Pancreas (tissue), 10 donors: ENCODE measurements at places on chromosomes 5 and 9. TPM values are rescaled to one million over a fixed set of nuclear protein-coding genes. Genes with fewer than 3 reads are reported as not detected.

PCDHGB5 gene
- total RNA-seq: 7.9 TPM

WNT8A gene
- total RNA-seq: not detected

ADAMTS2 gene
- total RNA-seq: 2.9 TPM

TAF11L10 gene
- not detected for total RNA-seq

PLK2 gene
- 19.3 TPM for total RNA-seq

PCDHB3 gene
- total RNA-seq: 0.51 TPM

CACFD1 gene
- 20.4 TPM for total RNA-seq

- no peak for DNase-seq
These were observed 14.9 kb upstream of the TMEM267 start for GRCh38 chr5:43498581-43498980.

DNA sequence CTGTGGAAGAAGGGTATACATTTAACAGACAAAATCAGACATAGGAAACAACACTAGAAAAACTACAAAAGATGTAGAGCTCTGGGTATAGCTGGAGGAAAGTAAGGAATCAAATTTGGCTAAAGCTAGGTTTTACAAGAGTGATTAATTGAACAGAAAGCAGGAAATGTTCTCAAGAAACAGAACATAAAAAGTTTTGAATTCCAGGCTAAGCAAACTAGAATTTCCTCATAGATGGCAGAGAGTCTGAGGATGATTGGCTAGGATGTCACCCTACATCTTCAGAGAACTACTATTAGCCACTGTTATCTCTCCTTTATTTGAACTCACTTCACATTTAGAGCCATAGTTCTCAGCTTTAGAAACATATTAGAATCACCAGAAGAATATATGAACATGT lies 502.1 kb upstream of the PAPPA start:
- DNase-seq: no peak

DNA sequence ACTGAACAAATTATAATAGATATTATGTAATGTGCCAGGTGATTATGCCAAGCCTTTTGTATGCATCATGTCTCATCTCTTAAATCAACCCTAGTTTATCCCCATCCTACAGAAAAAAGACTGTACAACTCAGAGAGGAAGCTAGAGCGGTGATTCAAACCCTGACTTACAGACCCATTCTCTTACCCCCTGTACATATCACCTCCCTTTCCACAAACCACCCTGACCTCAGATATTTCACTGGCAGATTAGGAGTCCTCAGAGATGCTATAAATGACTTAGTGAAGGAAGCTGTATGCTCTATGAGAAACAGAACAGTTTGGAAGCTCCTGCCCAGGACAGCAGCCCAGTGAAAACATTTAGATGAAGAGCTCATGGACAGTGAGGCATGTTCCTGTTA lies 79.1 kb upstream of the RARS1 start:
- no peak for DNase-seq

DNA sequence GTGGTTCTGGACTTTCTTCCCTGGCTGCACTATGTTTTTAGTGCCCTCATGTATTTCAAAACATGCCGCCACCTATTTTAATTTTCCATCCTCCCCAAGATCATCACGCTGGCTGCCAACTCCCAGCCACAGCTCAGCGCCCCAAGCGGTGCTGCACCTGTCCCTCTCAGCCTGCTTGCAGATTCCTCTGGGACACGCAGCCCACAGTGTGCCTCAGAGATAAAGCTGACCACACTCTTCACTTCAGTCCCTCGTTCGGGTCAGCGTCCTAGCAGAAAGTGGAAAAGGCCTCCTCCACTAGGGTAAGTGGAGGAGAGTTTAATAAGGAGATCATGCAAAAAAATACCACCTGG lies 56.2 kb upstream of the CKS2 start:
- DNase-seq: no peak

DNA sequence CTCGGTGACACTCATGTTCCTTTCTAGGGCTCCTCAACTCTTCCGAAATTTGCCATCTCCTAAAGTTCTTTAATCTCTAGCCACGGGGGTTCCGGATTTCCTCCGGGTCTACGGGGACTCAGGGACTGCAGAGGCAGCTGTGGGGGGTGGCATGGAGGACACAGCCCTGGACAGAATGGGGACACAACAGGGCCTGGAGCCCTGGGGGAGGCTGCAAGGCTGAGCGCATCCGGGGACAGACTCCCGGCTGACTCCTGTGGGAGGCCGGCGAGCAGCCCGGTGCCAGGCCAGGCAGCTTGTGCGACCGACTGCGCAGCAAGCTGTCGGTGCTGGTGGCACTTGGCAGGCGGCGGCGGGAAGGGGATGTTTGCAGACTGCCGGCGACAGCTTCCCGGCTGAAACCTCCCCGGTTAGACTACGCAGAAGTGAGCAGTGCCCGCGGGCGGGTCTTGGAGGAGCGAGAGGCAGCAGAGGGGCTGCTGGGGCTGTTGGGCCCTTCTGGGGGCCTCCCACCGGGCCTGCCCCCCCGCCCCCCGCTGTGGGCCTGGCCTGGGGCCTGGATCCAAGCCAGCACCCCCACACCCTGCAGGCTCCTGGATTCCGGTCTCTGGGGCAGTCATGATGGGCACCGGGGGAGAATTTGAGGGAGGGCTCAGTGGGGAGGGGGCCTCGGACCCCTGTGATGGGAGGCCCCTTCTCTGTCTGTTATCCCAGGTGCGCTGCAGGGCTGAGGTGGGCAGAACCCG lies 28.7 kb upstream of the UBAC1 start:
- DNase-seq: peak; percentile 36

- DNase-seq: no peak
These were observed 9.5 kb downstream of the EXOSC3 start for GRCh38 chr9:37775216-37775919.

- no peak for DNase-seq
These were observed 585.1 kb downstream of the TLE4 start for GRCh38 chr9:80156756-80157472.

DNA sequence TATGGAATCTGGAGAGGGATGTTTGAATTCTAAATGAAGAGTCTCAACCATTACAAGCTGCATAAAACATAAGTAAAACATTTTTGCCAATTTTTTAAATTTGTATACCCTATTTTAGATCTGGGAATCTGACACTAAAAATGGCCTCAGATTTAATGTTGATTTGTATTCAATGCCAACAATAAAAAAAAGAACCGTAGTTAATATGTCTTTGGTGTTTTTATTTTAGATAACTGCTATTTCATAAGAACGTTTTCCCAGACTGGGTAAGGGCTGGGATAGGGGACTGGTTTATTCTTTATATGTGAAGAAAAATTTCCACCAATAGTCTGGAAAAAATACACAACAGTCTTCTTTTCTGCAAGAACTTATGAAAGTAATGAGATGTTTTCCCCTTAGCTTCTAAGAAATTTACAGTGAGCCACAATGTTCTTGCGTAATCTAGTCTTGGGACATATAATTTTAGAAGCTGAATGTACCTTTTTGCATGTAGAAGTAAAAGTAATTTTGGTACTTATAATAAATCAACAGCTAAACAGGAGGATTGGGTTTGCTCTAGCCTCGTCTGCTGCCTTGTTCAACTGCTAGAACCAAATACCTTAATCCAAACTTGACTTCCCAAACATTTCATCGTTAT lies 244.6 kb upstream of the EFNA5 start:
- DNase-seq: no peak

DNA sequence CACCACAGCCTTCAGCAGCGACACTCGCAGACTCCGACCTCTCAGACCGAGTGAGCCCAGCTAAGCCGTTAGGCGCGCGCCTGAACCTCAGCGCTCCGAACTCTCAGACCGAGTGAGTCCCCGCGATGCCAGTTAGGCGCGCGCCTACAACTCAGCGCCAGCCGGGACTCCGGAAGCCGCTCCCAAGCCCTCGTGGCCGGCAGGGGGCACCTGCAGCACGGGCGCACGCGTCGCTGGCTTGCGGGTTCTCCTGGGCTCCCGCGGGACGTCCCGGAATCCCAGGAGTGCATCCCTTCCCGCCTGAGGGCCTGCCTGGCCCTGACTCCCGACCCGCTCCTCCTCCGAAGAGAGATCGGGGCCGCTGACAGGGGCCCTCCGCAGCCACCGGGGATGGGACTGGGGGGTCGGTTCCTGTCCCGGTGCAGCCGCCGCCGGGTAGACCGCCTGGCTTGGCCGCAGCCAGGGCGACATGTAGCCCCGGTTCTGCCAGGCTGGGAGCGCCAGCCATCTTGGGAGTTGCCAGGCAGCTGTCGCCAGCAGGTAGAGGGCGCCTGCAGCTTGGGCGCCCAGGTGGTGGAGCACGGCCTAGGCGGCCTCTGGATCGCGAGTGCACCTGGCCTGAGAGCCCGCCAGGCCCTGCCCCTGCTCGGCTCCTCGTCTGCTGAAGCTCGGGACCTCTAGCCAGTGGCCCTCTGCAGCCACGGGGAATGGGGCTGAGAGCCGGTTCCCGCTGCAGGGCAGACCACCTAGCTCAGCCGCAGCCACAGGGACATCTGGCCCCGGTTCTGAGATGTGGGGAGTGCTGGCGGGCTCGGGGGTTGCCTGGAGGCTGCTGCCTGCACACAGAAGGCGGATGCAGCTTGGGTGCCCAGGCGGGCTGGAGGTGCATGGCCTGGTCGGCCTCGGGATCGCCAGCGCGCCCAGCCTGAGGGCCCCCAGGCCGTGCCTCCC lies at the start of gene ANKRD18A:
Gene ANKRD18A (minus strand): TSS at position 114 of the 951 bp plus-strand sequence. CDS start 311 bp downstream, outside the sequence.
- peak; percentile 89 for DNase-seq

- DNase-seq: no peak
These were observed 22.8 kb downstream of the PCDH1 start for GRCh38 chr5:141855265-141856036.

GRCh38 chr9:128677794-128678193 lies 11.2 kb upstream of the SET start:
- DNase-seq: peak; percentile 4

- no peak for DNase-seq
These were observed 83.4 kb upstream of the PCA3 start for GRCh38 chr9:76680716-76681425.

GRCh38 chr9:131589124-131589711 lies 43.9 kb downstream of the PRRT1B start:
- DNase-seq: no peak

DNA sequence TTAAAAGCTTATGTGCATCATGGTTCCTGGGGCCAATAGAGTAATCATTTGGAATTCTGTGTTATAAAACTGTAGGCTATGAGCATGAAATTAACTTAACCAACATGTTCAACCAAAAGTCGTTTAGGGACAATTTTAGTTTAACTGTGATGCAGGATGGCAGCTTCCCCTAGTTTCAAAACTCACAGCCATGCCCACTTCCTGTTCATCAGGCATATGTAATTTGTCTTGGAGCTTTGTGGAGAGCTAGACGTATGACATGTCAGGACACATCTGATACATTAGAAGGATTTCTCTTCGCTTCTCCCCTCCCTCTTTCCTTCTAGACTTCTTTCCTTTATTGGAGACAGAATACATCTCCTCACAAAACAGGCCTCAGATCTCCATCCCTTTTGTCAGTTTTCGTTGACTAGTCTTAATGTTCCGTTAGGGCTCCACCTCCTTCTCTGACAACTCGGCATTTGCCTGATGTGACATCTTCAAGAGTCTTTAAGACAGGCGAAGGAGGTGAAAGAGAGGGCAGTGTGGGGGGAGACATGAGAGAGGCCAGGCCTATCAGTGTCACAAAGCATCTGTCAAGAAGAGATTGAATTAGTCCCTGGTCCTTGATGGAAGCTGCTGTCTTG lies 176.0 kb downstream of the MSX2 start:
- DNase-seq: no peak

DNA sequence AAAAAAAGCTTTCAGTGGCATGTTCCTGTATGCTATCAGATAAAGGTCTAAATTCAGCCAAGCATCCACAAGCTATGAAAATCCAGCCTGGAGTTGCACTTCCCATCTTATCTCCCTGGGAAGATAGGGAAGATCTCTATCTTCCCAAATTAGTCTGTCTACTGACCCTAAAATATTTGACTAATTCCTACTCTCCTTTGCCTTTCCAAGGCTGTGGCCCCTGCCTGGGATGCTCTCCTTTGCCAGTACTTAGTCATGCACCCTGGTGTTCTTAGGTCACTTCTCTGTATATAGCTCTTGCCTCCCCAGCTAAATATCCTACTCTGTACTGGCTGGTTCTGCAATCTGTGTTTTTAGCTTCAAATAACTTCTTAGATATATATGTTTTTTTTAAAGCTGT lies 44.0 kb upstream of the PLPP1 start:
- no peak for DNase-seq

DNA sequence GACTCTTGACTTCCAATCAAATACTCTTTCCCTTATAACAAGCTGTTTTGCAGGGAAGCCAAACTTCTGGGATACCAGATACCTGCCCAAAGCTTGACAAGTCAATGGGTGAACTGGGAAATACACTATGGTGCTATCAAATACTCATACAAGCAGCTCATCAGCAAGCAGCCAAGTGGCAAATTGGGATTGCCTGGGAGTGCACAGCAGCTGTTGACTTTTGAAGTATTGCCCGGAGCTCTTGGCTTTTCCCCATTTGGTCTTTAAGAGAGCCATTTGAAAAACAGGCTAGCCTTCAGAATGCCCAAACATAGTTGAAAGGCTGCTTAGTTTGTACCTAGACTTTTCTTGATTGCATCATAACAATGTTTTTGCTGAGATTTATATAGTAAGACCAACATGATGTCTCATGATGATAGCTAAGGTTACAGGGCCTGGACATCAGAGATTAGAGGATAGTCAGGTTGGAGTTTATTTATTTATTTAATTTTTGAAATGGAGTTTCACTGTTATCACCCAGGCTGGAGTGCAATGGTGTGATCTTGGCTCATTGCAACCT lies 210.1 kb upstream of the ZNF608 start:
- DNase-seq: no peak

GRCh38 chr5:178766936-178767912 lies 36.8 kb upstream of the ZNF354A start:
- DNase-seq: no peak
